ENCODE measurements at places on chromosomes 13 and 19. TPM values are rescaled to one million over a fixed set of nuclear protein-coding genes. Genes with fewer than 3 reads are reported as not detected.

Gene SPACA4
- total RNA-seq, result not detected

GRCh38 chr13:36728006-36728405 lies 54.2 kb downstream of the SERTM1 start:
- DNase-seq, result no peak

DNA sequence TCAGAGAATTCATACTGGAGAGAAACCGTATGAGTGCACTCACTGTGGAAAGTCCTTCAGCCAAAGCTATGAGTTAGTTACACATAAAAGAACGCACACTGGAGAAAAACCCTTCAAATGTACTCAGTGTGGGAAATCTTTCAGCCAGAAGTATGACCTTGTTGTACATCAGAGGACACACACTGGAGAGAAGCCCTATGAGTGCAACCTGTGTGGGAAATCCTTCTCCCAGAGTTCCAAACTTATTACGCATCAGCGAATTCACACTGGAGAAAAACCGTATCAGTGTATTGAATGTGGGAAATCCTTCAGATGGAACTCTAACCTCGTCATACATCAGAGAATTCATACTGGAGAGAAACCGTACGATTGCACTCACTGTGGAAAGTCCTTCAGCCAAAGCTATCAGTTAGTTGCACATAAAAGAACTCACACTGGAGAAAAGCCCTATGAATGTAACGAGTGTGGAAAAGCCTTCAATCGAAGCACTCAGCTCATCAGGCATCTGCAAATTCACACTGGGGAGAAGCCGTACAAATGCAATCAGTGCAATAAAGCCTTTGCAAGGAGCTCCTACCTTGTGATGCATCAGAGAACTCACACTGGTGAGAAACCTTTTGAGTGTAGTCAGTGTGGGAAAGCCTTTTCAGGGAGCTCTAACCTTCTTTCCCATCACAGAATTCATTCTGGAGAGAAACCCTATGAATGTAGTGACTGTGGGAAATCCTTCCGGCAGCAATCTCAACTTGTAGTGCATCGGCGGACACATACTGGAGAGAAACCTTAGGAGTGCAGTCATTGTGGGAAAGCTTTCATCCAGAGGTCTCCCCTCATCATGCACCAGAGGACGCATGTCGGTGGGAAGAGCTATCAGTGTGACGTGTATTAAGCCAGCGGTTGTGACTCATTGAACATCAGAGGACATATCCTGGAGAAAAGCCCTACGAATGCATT lies 16.5 kb upstream of the ZNF8 start:
- DNase-seq, result no peak

- DNase-seq, result peak; percentile 56
Observed at GRCh38 chr13:52399708-52400107, 6.3 kb downstream of the THSD1 start.

Gene RASIP1
- total RNA-seq, result 0.50 TPM

Gene CRB3
- total RNA-seq, result 121 TPM

Gene RGS9BP
- total RNA-seq, result not detected

Gene NR1H2
- 72.5 TPM for total RNA-seq

Gene STOML3
- not detected for total RNA-seq

- DNase-seq, result peak; percentile 64
Observed at GRCh38 chr13:34654647-34655046, 287.4 kb upstream of the NBEA start.

Gene C13orf42
- total RNA-seq, result not detected

DNA sequence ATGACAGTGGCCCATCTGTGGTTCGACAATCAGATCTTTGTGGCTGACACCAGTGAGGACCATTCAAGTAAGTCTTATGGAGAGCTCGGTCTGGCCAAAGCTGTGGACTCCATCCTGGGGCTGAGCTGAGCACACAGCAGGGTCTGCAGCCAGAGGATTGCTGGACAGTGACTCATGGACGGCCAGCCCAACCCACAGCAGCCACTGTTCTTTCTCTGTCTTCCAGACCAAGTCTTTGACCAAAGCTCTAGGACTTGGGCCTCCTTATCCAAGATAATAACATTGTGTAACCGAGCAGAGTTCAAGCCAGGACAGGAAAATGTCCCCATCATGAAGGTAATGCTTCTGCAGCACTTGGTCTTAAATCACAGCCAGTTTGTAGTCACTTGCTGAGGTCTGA lies 12.4 kb downstream of the ATP12A start:
- peak; percentile 6 for DNase-seq

Gene CACTIN
- 19.1 TPM for total RNA-seq

GRCh38 chr13:112000888-112001287 lies 66.1 kb upstream of the SOX1 start:
- DNase-seq, result no peak

DNA sequence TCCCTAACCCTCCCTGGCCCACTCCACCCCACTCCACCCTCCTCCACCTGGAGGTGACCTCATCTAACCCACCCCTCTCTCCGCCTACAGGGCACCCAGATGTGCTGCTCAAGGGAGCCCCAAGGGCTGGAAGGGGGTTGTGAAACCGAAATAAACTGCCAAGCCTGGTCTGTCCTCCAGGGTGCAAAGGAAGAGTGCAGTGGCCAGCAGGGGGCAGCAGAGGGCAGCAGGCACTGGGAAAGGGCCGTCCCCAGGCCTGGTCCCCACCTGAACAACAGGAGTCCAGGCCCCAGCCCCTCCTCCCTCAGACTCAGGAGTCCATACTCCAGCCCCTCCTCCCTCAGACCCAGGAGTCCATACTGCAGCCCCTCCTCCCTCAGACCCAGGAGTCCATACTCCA lies 8.4 kb upstream of the BCAM start:
- DNase-seq, result peak; percentile 54

Measured in renal cortical epithelial cell (primary cell).